Activated B cell treated with CpG ODN at 0.5 μM for 24 hours (primary cell): ENCODE measurements at places on chromosomes 3 and 15. TPM values are rescaled to one million over a fixed set of nuclear protein-coding genes. Genes with fewer than 3 reads are reported as not detected.

Gene GP9
- total RNA-seq: not detected in 2 replicates

Gene ADAMTS9
- total RNA-seq: not detected in 2 replicates

Gene COPS2
- total RNA-seq: 53.1 and 54.4 TPM in 2 replicates

Gene PLAAT1
- total RNA-seq: not detected in 2 replicates

Gene SHC4
- total RNA-seq: 0.24 TPM in 1 of 2 replicates, not detected in the other

Gene C3orf85
- total RNA-seq: not detected in 2 replicates

Gene RBPMS2
- total RNA-seq: 0.91 and 0.93 TPM in 2 replicates

Gene IMPG2
- total RNA-seq: 0.20 and 0.29 TPM in 2 replicates

Gene PLSCR2
- not detected in 2 replicates for total RNA-seq

Gene SSUH2
- 0.39 TPM in 1 of 2 replicates, not detected in the other for total RNA-seq

Gene SENP8
- total RNA-seq: 1.1 and 1.6 TPM in 2 replicates

Gene CCR2
- 0.16 and 0.29 TPM in 2 replicates for total RNA-seq

Gene DUOX1
- total RNA-seq: 0.11 and 0.39 TPM in 2 replicates

Gene GPR62
- not detected in 2 replicates for total RNA-seq

Gene PLCD1
- 2.4 and 6.5 TPM in 2 replicates for total RNA-seq

Gene BBS4
- total RNA-seq: 19.4 and 21.4 TPM in 2 replicates

Gene OIP5
- total RNA-seq: 0.62 and 1.4 TPM in 2 replicates

Gene DNAJA4
- total RNA-seq: 18.8 and 22.3 TPM in 2 replicates

Gene KIF23
- total RNA-seq: 1.0 and 1.5 TPM in 2 replicates

Gene LMAN1L
- total RNA-seq: 1.0 and 2.2 TPM in 2 replicates

Gene TM4SF18
- total RNA-seq: not detected in 2 replicates
